ENCODE measurements at places on chromosomes 7 and 10. TPM values are rescaled to one million over a fixed set of nuclear protein-coding genes. Genes with fewer than 3 reads are reported as not detected.

Gene AS3MT
- polyA plus RNA-seq = 0.14 TPM

Gene SFTPD
- not detected for polyA plus RNA-seq

Gene THSD7A
- not detected for polyA plus RNA-seq

Gene LFNG
- polyA plus RNA-seq = 0.09 TPM

Gene DUS4L
- 4.6 TPM for polyA plus RNA-seq

Gene GPER1
- polyA plus RNA-seq = not detected

Gene ABCA13
- not detected for polyA plus RNA-seq

Gene STAMBPL1
- polyA plus RNA-seq = 5.3 TPM

Gene CCL24
- not detected for polyA plus RNA-seq

Gene LZTS2
- polyA plus RNA-seq = 8.4 TPM

Gene SOSTDC1
- not detected for polyA plus RNA-seq

Gene ACTL6B
- not detected for polyA plus RNA-seq

Gene CPVL
- not detected for polyA plus RNA-seq

Gene TAS2R3
- polyA plus RNA-seq = not detected

Gene ZNF518A
- polyA plus RNA-seq = 11.1 TPM

Gene ZC3HAV1L
- polyA plus RNA-seq = not detected

Data from CD4-positive, alpha-beta memory T cell (primary cell).